D721Med (cell line): ENCODE measurements at places on chromosomes 6 and 20.

- no peak for DNase-seq
These were observed 34.1 kb upstream of the ARMH2 start for GRCh38 chr6:24832794-24833193.

DNA sequence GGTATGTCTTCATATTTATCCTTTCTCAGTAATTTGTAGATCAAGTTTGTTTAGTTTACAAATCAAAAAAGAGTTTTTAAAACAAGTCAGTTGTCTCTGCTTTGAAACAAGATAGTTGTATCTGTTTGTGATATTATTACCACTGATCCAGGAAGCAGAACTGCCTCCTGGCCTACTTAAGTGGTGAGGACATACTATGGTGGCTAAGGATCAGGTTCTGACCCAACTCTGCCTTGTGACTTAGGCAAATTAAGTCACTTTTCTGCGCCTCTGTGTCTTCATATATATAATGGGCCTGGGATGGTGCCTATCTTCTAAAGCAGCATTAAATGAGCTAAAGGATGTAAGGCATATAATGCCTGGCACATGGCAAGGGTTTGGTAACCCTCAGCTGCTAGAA, 8.7 kb downstream of the ANKS1A start:
- no peak for DNase-seq

GRCh38 chr6:74137911-74138310, 441.9 kb downstream of the CD109 start:
- DNase-seq = no peak

DNA sequence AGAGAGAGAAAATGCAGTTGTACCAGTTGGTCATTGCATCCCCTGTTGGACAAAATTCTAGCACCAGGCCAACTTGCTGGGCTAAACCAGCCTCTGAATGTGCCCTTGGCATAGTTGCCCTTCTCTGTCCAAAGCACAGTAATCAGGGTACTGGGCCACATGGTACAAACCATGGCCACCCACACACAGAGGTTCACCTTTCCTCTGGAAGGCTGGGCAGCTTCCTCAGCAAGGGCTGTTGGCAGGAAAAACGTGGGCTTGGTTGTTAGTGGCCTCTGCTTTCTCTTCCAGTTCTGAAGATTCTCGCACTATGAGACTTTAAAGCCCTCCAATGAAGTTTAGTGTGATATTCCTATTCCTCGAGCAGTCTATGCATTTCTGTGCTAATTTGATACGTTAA, 706 bp downstream of the DDO start:
- no peak for DNase-seq

DNA sequence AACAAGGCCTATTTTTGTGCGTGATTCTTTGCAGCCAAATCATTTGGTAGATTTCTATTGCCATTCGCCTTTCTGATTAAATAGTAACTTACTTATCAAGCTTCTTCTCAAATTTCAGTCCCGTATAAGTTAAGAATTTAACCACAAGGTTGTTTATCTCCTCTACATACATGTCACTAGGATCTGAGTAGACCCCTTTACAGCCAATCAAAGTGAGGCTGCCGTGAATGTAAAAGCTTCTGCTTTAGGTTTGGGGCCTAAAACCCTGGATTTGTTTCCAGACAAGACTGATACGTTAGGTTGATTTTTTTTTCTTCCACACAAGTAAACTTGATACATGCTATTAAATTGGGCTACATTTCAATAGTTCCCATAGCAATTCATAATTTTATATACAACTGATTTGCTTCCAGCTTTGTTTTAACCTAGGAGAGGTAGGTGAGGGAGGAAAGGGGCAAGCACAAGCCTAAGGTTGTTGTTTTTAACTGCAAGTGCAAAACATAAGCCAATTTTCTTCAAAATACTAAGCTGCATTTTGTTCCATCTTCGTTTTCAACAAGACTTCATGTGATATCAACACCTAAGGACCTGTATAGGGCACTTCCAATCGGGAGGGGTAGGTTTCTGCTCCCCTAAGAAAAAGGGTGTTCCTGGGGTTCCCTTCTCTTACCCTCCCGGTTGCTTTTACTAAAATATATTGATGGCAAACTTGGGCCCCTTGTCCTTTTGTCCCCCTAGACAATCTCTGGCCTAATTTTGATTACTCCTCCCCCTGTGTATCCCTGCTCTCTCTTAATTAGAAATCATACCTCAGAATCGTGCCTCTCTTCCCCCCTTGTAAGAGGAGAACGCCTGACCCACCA, 1.7 kb downstream of the RANBP9 start:
- DNase-seq = no peak

DNA sequence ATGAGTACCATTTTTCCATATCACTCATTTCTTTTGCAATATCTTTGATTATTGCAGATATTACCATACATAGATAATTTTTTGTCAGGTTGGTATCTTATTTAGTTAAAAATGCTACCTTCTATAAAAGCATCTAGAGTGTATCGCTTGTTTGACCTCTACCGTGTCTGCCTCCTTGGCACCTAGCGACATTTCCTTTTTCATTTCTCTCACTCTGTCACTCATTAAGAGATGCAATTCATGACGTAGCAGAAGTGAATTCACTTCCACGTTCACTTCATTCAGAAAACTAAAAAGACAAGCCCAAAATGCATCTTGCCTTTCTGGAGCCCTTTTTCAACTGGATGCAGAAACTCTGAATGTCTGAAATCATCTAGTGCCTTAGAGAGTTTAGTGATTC, 172.9 kb downstream of the MMS22L start:
- DNase-seq = no peak

GRCh38 chr20:50433001-50433761, 77.0 kb upstream of the PTPN1 start:
- no peak for DNase-seq

DNA sequence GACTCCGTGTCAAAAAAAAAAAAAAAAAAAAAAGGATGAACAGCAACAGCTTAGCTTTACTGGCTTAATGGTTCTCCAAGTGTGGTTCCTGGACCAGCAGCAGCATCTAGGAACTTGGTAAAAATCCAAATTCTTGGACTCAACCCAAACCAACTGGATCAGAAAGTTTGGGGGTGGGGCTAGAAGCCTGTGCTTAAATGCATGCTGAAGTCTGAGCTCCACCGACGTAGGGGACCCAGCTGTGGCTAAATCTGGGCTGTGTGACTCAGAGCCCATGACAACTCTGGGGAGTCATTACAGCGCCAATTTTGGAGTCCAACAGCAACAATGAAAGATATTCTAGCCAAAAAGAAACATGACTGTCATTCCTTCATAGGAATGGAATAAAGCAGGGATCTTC, 13.6 kb upstream of the CHD6 start:
- DNase-seq = no peak

- DNase-seq = no peak
These were observed 212.5 kb upstream of the SUPT3H start for GRCh38 chr6:45590226-45590625.

DNA sequence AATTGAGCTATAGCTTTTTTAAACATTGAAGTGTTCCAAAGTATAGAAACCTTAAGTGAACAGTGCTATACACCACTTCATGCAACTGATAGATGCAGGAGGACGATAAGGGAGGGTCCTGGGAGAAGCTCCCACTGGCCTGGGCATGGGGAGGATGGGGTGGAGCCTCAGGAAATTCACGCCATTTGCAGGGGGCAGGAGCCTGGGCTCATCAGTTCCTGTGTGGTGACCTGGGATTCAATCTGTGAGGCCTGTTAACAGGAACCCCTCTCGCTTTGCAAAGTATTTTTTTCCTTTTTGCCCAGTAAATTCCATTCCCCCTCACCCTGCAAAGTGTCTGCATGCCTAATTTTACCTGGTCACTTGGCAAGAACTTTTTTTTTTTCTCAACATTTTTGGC, 11.0 kb upstream of the ASCC3 start:
- DNase-seq = no peak

GRCh38 chr6:116376149-116376548, 5.4 kb downstream of the DSE start:
- DNase-seq = no peak

DNA sequence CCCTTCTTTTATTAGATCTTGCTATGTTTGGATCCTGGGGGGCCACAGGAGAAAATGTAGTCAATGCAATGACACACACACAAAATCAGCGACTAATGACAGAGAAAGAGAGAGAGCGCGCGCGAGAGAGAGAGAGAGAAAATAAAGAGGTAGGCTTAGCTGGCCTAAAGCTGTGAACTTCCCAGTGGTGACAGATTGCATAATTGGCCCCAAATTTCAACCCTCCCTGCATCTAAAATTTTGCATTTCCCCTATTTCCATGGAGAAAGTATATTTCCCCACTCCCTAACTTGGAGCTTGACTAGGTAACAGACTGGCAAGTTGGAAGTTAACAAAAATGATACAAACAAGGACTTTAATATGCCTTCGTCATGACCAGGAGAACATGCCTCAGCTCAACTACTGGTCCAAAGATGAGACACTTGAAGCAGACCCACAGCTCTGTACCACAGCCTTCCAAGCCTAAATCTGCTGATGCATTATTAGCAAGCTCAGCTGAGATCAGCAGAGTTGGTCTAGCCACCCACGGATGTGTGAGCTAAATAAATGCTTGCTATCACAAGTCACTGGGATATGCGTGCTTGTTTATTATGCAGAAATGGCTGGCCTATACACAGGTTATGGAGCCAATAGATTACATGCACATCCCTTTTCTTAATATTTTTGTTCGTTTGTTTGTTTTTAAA, 118.1 kb upstream of the PRDM1 start:
- DNase-seq = no peak

DNA sequence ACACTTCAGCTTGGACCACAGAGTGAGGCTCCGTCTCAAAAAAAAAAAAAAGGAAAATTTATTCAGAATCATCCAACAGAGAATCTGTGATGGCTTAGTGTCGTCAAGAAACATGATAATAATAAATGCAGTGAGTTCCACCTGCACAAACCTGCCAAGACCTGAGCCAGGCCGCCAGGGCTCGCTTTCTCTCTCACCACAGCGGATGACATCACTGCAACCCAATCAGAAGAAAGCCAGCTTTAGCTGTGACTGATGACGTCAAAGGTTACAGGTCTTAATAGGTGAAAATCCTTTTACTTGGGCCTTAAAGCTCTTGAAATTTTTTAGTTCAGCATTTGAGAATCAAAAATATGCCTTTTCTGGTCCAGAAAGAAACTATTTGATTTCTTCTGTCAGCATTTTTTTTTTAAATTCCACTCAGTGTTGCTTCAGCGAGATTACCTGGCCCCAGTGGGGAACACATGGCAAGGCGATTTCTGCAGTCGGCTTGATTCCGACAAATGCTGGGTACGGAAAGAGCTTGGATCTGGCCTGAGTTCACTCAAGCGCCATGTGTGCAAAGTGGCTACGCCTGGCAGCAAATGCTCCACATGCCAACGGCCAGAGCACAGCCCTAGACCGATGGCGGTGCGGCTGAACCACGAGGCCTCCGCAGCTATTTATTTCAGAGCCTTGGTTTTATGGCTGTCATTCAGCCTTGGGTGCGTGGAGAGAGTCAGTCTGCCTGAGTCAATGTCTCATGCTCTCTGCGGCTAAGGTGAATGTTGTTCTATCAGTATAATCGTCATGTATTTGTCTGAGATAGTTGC, 105.7 kb upstream of the QKI start:
- no peak for DNase-seq

GRCh38 chr20:63409066-63409833, 48.1 kb upstream of the CHRNA4 start:
- no peak for DNase-seq

DNA sequence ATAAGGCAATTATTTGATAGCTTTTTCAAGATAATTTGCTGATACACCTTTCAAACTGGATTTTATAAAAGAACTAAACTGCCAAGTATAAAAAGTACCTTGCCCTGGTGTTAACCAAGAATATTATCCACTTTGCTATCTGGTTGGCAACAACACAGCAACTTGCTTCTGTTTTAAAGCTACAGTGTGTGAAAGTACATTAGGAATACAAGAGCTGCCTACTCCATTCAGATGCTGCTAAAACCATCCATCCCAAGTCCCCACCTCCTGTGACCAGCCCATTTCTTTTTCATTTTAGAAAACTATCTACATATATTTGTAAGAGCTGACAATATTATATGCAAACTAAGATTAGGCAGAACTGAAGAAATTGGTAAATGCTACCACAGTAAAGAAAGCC, 12.8 kb downstream of the CLDN20 start:
- no peak for DNase-seq

DNA sequence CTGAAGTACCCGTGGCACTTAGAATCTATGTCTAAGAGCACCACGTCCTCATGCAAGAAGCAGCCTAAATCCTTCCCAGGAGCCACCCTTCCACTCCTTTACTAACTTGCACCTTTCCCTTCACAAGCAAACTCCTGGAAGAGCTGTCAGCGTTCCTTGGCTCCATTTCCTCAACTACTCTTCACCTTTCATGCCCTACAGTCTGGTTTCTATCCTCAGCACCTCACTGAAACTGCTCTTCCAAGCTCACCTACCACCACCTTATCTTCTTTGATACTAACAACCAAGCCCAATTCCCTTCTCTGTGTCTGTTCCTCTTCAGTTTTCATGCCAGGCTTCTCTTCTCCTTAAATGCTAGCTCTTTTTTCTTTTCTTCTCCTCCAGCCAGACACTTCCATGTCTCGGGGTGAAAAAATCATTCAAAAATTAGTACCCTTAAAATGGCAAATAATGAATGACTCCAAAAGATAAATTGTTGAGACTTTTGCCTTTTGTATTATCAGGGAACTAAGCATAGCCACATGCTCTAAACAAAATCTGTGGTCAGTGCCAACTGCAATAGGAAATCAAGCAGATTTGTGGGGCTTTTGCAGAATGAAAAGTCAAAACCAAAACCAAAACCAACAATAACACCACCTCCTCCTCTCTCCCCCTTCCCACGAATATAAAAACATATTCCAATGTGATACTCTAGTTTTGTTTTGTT, 149.6 kb upstream of the KCNK16 start:
- DNase-seq = no peak

DNA sequence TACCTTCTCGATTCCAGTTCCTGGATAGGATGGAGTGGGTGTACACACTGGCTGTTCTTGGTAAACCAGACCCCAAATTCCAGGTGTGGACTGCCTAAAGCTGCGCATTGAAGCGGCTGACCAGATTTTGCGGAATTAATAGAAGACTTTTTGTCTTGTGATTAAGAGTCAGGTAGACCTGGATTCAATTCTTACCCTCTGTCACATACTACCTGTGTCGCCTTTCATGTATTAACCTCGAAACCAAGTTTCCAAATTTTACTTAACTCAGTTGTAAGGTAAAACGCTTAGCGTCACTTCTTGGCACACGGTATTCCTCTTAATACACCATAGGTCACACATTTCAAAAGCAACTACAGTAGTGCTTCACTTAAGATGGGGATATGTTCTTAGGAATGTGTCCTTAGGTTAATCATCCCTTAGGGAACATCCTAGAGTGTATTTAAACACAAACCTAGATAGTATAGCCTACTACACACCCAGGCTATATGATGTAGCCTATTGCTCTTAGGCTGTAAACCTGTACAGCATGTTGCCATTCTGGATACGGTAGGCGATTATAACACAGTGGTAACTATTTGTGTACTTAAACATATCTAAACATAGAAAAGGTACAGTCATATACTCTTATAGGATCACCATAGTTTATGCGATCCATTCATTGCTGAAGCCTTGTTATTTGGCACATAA, 733 bp upstream of the GOPC start:
- no peak for DNase-seq
